ENCODE measurements at places on chromosomes 4 and X.

DNA sequence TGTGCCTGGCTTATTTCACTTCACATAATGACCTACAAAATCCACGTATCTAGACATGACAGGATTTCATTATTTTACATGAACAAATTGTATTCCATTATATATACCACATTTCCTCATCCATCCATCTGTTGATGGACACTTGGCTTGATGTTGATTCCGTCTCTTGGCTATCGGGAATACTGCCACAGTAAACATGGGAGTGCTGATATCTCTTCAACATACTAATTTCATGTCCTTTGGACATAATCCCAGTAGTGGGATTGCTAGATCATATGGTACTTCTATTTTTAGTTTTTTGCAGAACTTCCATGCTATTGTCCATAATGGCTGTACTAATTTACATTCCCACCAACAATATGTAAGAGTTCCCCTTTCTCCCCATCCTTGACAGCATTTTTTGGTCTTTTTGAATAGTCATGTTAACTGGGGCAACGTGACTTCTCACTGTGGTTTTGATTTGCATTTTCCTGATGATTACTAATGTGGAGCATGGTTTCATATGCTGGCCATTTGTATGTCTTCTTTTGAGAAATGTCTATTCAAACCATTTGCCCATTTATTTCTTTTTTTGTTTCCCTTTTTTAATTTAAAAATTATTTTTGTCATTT lies 68.9 kb downstream of the HTRA3 start:
- DNase-seq, result no peak

- DNase-seq, result no peak
Observed at GRCh38 chr4:74120086-74120485, 21.1 kb upstream of the CXCL2 start.

DNA sequence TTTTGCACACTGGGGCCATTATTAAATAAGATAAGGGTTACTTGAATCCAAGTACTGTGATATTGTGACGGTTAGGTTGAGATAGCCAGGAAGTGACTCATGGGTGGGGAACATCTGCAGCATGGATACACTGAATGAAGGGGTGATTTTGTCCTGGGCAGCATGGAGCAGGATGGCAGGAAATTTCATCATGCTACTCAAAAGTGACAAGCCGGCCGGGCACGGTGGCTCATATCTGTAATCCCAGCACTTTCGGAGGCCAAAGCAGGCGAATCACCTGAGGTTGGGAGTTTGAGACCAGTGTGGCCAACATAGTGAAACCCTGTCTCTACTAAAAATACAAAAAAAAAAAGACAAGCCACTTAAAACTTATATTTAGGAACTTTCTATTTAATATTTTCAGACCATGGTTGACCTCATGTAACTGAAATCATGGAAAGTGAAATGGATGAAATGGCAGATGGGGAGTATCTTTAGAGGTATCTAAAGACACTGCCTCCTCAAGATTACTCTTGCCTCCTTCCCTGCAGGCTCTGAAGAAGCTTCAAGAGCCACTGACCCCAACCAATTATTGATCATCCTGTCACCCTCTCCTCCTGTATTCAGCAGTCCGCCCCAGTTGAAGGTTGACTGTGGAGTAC lies 3.9 kb upstream of the TRIM60 start:
- DNase-seq, result peak; percentile 58

DNA sequence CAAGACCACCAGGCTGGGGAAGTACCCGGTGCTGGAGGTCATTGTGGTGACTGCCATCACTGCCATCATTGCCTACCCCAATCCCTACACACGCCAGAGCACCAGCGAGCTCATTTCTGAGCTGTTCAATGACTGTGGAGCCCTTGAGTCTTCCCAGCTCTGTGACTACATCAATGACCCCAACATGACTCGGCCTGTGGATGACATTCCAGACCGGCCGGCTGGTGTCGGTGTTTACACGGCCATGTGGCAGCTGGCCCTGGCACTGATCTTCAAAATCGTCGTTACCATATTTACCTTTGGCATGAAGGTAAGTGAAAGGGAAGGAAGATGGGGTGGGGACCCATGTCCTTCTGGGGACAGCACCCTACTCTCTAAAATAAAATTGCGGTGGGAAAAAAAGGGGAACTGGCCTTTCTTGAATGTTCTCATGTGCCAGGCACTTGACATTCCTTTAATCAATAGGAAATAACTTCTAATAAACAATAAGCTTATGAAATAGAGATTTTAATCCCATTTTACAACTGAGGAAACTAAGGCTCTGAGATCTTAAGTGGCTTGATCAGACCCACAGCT lies 51.6 kb downstream of the CLCN4 start:
- no peak for DNase-seq

- no peak for DNase-seq
Observed at GRCh38 chrX:121975671-121976070, 928.3 kb downstream of the GLUD2 start.

GRCh38 chrX:82224961-82225360 lies 1023.1 kb downstream of the SH3BGRL start:
- no peak for DNase-seq

DNA sequence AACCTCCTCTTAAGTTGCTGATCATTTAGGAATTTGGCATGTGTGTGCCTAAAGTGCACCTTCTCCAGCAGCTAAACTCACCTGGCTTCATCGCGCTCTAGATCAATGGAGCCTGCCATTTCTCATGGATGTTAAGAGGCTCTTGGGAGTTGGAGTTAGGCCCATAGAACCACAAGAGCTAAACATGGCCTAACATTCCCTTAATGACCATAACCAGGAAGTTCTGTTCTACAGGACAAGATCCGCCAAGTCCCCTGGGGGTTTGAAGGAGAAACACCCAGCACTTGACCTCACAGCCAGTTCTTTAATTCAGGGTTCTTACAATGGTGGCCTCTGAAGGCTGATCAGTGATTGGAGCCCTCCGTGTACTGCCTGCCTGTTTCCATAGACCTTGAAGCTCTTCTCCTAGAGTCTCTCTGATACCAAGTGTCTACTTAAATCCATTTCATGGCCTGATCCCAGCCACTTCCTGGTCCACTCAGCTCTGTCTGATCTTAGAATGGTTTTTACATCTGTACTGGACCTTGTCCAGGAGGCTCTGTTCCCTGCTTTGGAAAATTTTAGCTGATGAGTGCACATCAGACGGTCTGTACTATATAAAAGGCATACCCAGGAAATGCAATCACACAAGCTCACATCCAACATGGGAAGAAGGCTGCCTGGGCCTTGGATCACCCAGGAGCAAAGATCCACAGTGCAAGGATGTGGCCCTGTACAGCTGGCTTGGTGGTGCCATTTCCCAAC lies 45.1 kb downstream of the RPS3A start:
- DNase-seq, result no peak

GRCh38 chrX:122787231-122787630 lies 396.8 kb upstream of the GRIA3 start:
- no peak for DNase-seq

DNA sequence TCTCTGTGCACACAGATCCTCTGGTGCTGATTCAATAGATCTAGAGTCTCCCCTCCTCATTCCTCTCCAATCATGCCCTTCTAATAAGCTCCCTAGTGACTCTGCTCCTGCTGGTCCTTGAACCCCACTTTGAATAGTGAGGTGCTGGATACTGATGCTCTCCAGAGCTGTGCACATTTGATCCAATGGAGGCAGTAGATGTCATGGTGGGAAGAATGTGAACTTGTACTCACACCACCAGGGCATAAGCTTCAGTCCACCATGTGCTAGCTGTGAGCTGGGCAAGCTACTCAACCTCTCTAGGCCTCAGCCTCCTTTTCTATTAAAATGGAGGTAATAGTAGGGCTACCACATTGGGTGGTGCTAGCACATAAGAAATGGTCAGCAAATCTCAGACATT lies 241.1 kb downstream of the SPATA18 start:
- DNase-seq, result no peak

- DNase-seq, result no peak
Observed at GRCh38 chr4:115287426-115287825, 174.0 kb upstream of the NDST4 start.

DNA sequence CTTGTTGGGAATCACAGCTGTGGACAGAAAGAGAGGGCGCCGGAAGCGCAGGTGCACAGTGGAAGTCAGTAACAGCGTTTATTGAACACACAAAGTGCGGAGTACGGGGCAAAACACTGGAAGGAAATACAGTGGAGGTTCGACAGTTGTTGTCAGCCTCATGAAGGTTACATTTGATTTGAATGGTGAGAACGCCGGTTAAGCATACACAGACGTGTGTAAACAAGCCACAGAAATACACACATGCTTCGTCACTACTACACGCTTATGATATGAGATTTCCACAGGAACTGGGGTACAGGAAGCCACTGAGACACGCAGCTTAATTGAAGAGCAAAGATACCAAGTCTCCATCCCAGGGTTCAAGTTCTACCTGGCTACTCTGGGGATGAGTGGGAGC lies 12.0 kb downstream of the CCKAR start:
- no peak for DNase-seq

- DNase-seq, result no peak
Observed at GRCh38 chr4:2902126-2902525, 58.5 kb downstream of the ADD1 start.

- no peak for DNase-seq
Observed at GRCh38 chr4:184039963-184040383, 134.9 kb downstream of the STOX2 start.

GRCh38 chrX:51281758-51282318 lies 50.8 kb upstream of the NUDT10 start:
- DNase-seq, result no peak

GRCh38 chrX:3351276-3351675 lies 4.8 kb upstream of the MXRA5 start:
- no peak for DNase-seq

DNA sequence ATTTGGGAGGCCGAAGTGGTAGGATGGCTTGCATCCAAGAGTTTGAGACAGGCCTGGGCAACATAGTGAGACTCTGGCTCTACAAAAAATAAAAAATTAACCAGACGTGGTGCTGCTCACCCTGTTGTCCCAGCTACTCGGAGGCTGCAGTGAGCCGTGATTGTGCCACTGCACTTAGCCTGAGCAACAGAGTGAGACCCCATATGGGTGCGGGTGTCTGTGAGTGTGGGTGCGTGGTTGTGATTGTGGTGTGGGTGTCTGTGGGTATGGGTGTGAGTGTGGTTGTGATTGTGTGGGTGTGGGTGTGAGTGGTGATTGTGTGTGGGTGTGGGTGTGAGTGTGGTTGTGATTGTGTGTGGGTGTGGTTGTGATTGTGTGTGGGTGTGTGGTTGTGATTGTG lies 114.6 kb downstream of the UBE2K start:
- DNase-seq, result no peak

DNA sequence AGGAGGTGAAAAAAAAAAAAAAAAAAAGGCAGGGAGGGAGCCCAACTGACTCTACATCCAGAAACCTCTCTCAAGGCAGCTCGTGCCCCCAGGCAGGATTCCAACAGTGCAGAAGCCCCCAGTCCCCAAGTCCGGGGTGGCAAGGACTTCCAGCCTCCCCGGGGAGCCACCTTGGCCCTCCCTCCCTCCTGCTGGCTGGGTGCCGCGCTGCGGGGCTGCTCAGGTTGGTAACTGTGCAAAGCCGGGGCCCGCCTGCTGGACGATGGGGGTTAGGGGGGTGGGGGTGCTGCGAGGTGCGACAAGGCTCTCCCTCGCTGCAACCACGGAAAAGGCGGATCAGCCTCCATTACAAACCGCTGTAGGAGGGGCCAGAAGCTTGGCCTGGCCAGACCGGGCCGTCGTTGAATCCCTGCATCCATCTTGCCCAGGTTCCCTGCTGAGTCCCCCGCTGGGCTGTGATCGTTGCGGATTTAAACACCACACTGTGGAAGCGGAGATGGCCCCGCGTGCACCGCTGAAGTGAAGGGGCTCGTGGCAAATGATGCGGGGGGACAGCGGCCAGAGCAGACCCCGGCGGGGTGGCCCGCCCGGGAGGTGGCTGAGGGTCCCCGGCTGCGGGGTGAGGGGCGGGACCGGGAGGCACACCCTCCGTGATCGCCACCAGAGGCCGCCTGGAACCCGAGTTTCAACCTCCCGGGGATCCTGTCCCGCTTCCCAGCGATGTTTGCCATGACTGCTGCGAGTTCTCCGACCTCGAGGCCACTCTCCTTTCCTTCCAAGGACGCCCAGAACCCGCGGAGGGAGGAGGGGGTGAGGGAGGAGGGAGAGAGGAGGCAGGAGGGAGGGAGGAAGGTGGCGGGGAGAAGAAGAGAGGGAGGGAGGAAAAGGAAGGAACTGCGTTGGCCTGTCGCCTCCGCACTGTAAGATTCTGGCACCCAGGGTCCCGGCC lies 58.0 kb upstream of the DDX3X start:
- DNase-seq, result no peak

- DNase-seq, result no peak
Observed at GRCh38 chr4:150990250-150990649, 24.8 kb downstream of the LRBA start.

Data from vagina (tissue), 2 donors.